Left ventricle myocardium inferior (tissue), 1 donor: ENCODE measurements at places on chromosomes 6 and 20.

DNA sequence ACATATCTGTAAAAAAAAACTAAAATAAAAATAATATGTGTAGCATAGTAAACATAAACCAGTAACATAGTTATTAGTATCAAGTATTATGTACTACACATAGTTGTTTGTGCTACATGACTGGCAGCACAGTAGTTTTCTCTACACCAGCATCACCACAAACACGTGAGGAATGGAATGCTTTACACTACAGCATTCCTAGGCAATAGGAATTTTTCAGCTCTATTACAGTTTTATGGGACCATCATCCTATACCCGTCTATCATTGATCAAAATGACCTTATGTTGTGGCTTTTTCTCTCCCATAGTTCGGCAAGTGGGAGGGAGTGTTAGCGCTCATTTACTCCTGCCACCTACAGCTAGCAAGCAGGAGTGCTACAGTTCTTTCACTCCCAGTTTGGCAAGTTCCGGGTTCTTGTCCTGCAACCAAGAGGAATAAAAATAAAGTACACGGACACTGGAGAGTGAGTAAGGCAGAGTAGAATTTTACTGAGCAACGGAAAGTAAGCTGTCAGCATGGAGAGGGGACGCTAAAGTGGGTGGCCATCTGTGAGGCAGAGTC, 196.8 kb upstream of the HSF2 start:
- no peak for DNase-seq

- no peak for DNase-seq
Measured at GRCh38 chr20:24656391-24656790, 187.0 kb downstream of the SYNDIG1 start.

DNA sequence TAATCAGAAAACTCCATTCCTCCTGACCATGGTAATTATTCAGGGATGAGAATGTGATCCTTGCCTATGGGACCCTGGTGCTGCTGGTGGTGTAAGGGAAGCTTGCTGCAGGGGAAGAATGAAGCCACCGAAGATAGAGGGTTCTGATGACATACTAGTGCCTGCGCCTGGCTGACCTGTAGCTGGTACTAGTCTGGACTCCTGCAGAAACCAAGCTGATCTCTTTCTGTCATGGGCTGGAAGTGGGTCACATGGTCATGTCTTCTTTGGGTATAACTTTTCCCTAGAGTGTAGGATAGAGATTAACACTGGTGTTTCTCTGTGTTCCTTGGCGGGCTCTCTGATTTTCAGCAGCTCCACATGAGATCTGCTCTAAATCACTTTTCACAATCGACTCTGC, 8.6 kb upstream of the SLC4A11 start:
- DNase-seq: no peak

DNA sequence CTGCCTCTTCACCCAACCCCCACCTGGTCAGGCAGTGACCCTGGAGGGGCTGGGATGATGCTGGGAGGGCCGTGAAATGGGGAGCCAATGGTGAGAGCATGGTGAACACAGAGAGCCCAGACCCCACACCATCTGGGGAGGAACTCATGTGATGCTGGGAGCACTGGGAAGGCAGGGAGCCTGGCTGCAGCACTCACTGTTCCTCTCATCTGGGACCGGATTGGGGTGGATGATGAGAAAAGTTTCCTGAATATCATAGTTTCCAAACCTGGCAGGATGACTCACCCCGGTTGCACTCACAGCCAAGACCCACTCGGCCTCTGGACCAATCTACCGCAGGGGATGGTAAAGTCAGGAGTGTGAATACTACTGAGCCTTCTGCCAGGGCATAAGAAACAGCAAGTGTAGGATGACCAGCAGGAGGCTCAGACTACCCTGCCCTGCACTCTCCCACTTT, 21.8 kb downstream of the ULBP1 start:
- no peak for DNase-seq

DNA sequence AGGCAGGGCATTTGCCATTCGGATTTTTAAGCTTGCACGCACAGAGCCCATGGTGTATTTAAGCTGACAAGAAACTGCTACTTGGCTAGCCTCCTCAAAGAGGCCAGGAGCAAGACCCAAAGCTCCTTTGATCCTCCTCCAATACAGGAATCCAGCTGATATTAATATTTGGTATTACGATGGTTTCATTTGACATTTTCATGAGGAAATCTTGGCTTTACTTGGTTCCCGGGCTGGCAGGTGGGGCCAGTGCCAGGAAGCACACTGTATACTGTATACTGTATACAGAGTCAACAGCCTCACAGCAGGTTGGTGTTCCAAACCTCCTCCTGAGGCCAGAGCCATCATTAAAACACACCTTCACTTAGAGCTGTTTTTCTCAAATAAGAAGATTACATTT, 138.2 kb upstream of the ARMC2 start:
- DNase-seq: no peak

GRCh38 chr6:148794797-148795196, 48.0 kb downstream of the UST start:
- DNase-seq: no peak
